ENCODE measurements at places on chromosomes 16 and 17. TPM values are rescaled to one million over a fixed set of nuclear protein-coding genes. Genes with fewer than 3 reads are reported as not detected.

DNA sequence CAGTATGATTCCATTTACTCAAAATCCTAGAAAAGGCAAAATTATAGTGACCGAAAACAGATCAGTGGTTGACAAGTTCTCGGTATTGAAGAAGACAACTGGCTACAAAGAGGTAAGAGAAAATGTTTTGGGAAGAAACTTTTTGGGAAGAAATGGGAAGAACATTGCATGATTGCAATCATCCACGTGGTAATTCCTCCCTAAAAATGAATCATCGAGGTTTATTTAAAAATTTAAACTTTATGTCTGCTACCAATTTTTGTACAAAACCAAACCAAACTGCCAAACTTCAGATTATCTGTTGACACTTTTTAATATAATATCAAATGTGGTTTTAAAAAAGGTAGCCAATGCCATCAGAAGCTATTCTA is 8.1 kb downstream of the SMURF2 start:
- H3K27me3 ChIP-seq = no peaks in the 10 kb centered on the region
- no peak for DNase-seq
- H3K27ac ChIP-seq = peak overlapping the region; percentile 65

- peaks cover 36% of the 10 kb centered on the region for H3K4me1 ChIP-seq
- peak overlapping the region; percentile 86 for H3K27ac ChIP-seq
- DNase-seq = no peak
- no peaks in the 10 kb centered on the region for H3K36me3 ChIP-seq
- H3K27me3 ChIP-seq = no peaks in the 10 kb centered on the region
- peak overlapping the region; percentile 41 for H3K4me3 ChIP-seq
Measured at GRCh38 chr17:4786516-4786915, 352 bp upstream of the VMO1 start.

DNA sequence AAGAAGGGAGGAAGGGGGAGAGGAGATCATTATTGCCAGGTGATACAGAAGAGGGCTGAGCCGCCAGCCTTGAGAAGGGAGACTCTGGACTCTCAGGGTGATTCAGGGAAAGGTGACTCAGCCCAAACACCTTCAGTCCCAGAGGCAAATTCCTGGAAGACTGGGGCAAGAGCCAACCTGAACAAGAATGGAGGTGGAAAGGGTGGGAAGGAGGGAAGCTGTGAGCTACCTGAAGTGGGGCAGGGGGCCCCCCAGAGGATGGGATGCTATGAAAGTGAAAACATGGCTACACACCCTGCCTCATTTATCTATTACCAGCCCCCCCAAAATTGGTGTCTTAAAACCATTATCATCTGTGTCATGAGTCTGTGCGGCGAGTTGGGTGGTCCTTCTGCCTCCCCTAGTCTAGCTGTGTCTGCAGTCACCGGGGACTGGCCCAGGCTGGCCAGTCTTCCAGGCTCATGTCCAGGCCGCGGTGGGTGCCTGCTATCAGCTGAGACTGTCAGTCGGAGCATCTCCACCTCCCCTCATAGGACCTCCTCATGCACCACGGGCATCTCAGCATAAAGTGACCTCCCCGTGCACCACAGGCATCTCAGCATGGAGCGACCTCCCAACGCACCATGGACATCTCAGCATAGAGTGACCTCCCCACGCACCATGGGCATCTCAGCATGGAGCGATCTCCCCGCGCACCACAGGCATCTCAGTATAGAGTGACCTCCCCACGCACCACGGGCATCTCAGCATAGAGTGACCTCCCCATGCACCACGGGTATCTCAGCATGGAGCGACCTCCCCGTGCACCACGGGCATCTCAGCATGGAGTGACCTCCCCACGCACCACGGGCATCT is 3.2 kb upstream of the SLC47A2 start:
- no peaks in the 10 kb centered on the region for H3K36me3 ChIP-seq
- no peak overlapping the region for H3K27ac ChIP-seq
- DNase-seq = no peak
- H3K27me3 ChIP-seq = no peaks in the 10 kb centered on the region
- no peaks in the 10 kb centered on the region for H3K4me1 ChIP-seq

DNA sequence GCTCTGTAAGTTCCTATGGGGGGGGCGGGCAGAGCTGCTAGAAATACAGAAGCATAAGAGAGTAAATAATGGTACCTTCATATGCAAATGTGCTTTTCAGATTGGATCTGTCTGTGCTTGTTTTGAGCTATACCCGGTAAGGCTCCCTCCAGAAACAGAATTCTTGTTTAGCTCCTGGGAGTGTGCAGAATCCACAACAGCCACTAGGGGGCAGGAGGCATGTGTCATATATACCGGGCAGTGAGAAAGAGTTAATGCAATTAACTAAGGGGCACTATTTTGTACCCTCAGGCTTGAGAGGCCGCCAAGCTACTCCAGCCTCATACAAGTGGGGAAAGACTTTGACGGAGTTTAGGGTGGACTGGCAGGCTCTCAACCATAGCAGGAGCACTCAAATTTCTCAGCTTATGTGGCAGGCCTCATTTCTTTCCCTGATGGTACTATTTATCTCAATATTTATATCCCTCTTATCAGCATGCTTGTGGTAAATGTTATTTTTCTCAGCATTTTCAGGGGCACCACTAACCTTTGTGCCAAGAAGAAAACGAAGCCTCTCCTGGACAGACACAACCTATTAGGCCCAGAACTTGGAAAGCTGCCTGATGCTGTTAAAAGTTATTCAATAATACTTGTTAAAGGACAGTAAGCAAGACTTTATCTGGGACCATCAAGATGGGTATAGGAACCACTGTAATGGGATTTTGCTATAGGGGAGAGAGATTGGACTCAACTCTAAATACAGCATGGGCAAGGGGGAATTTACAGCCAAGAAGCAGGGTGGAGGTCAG is 10.7 kb upstream of the CENPV start:
- H3K27me3 ChIP-seq = no peaks in the 10 kb centered on the region
- no peaks in the 10 kb centered on the region for H3K4me1 ChIP-seq
- no peaks in the 10 kb centered on the region for H3K36me3 ChIP-seq
- peak; percentile 83 for DNase-seq
- H3K27ac ChIP-seq = no peak overlapping the region
- H3K4me3 ChIP-seq = no peak overlapping the region

GRCh38 chr16:65375651-65376050 is 253.8 kb upstream of the CDH11 start:
- peaks cover 11% of the 10 kb centered on the region for H3K4me1 ChIP-seq
- no peak overlapping the region for H3K4me3 ChIP-seq
- no peaks in the 10 kb centered on the region for H3K36me3 ChIP-seq
- DNase-seq = no peak
- no peaks in the 10 kb centered on the region for H3K27me3 ChIP-seq
- H3K27ac ChIP-seq = no peak overlapping the region

GRCh38 chr17:57051886-57052361 is 33.1 kb upstream of the AKAP1 start:
- no peaks in the 10 kb centered on the region for H3K36me3 ChIP-seq
- H3K27me3 ChIP-seq = no peaks in the 10 kb centered on the region
- no peak for DNase-seq
- no peak overlapping the region for H3K27ac ChIP-seq
- H3K4me3 ChIP-seq = no peak overlapping the region
- no peaks in the 10 kb centered on the region for H3K4me1 ChIP-seq

GRCh38 chr17:67555855-67556254 is 161.9 kb upstream of the NOL11 start:
- peaks cover 12% of the 10 kb centered on the region for H3K4me1 ChIP-seq
- no peak overlapping the region for H3K27ac ChIP-seq
- H3K4me3 ChIP-seq = no peak overlapping the region
- DNase-seq = no peak

- H3K36me3 ChIP-seq = no peaks in the 10 kb centered on the region
- H3K4me1 ChIP-seq = no peaks in the 10 kb centered on the region
- no peak overlapping the region for H3K27ac ChIP-seq
- no peaks in the 10 kb centered on the region for H3K27me3 ChIP-seq
Measured at GRCh38 chr16:11609474-11610120, 22.9 kb upstream of the LITAF start.

DNA sequence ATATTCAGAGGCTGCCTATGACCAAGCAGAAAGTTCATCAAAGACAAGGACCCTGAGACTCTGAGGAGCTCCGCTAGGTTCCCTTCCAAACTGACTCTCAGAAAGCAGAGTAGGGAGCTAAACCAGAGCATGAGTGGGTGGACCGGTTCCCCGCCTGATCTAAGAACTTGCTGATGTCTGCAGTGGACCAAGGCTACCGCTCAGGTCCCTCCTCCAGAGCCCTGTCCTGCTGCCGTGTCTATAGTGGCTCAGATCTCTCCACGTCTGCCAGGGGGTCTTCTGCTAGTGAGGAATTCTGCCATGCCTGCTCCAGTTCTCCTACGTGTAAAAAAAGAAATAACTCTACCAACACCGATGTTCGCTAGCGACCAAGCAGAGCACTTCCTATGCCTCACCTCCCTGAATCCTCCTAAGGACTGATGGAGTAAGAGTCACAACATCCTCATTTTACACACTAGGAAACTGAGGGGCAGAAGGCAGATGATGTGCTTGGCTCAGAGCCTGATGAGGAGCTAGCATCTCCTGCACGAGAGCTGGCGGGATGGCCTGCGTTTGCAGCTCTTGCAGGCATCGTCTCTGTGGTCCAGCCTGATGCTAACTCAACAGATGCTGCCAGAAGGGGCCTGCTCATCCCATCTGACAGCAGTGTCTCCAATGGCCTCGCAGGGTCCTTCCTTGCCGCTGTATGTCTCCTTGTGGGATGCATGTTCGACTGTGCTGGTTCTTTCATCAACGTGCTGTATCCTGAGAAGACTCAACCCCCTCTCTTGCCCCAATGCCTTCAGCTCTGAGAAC is 265.5 kb downstream of the C16orf95 start:
- no peak for DNase-seq
- no peaks in the 10 kb centered on the region for H3K36me3 ChIP-seq
- no peak overlapping the region for H3K27ac ChIP-seq
- no peaks in the 10 kb centered on the region for H3K27me3 ChIP-seq

GRCh38 chr17:38706505-38707216 is 1.6 kb downstream of the MLLT6 start:
- peaks cover 6% of the 10 kb centered on the region for H3K36me3 ChIP-seq
- no peaks in the 10 kb centered on the region for H3K27me3 ChIP-seq
- no peak for DNase-seq
- peak overlapping the region; percentile 71 for H3K4me3 ChIP-seq
- H3K27ac ChIP-seq = no peak overlapping the region
- H3K4me1 ChIP-seq = no peaks in the 10 kb centered on the region

DNA sequence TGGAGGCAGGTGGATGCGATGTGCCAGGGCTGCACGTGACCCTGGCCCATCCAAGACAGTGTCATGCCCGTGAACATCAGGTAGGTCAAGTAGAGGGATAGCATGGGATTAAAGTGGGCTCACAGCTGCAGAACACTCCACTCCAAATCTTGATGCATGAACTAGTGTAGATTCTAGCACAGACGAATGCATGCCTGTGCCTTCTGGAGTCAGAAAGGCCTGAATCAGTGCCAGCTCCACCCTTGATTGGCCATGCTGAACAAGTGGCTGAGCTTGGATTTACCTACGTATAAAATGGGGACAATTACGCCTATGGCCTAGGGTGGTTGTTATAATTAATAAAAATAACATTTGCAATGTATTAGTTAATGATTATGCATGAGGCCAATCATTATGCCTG is 10.6 kb downstream of the IRX3 start:
- no peak for DNase-seq
- H3K27ac ChIP-seq = no peak overlapping the region
- H3K4me3 ChIP-seq = no peak overlapping the region

DNA sequence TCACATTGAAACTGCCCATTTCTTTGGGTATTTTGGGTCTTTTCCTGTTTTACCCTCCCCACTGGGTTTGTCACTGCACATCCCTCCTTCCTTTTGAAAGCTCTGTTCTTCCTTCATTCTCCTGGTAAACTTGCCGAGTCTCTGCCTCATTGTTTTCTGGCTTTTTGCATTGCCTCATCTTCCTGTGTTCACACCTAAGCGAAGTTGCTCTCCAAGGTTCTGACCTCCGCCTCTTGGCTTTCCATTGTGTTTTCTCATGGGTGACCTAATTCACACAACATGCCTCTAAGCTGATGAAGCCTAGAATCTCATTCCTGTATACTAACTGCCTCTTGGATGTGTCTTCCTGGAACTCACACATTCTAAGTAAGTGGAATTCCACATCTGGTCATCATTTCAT is 1096.1 kb upstream of the EEF2KMT start:
- H3K27me3 ChIP-seq = no peaks in the 10 kb centered on the region
- no peak overlapping the region for H3K4me3 ChIP-seq
- H3K27ac ChIP-seq = no peak overlapping the region
- peak; percentile 33 for DNase-seq
- H3K4me1 ChIP-seq = no peaks in the 10 kb centered on the region

GRCh38 chr17:60557805-60558204 is 31.8 kb upstream of the APPBP2 start:
- H3K27ac ChIP-seq = no peak overlapping the region
- no peak overlapping the region for H3K4me3 ChIP-seq
- H3K36me3 ChIP-seq = no peaks in the 10 kb centered on the region
- DNase-seq = no peak
- H3K27me3 ChIP-seq = no peaks in the 10 kb centered on the region

- no peak overlapping the region for H3K27ac ChIP-seq
- no peak overlapping the region for H3K4me3 ChIP-seq
- H3K27me3 ChIP-seq = no peaks in the 10 kb centered on the region
- no peaks in the 10 kb centered on the region for H3K36me3 ChIP-seq
Measured at GRCh38 chr16:19304750-19305149, 19.2 kb downstream of the CLEC19A start.

DNA sequence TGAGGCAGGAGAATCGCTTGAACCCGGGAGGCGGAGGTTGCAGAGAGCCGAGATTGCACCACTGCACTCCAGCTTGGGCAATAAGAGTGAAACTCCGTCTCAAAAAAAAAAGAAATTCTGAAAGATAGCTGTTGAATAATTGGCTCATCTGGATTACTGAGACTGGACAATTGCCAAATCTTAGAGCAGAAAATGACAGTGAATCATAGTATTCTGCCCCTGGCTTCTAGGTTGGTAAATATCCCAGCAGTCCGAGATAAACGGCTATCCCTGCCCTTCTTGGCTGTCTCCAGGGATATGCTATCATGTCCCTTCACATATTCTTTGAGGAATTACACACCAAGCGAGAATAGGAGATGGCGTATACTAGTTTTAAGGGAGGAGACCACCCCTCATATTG is 35.5 kb upstream of the METTL16 start:
- peaks cover 15% of the 10 kb centered on the region for H3K4me1 ChIP-seq
- no peak overlapping the region for H3K4me3 ChIP-seq

- no peaks in the 10 kb centered on the region for H3K27me3 ChIP-seq
- no peak for DNase-seq
- H3K4me1 ChIP-seq = no peaks in the 10 kb centered on the region
- H3K27ac ChIP-seq = no peak overlapping the region
- H3K4me3 ChIP-seq = no peak overlapping the region
Measured at GRCh38 chr16:56916571-56917403, 15.2 kb upstream of the HERPUD1 start.

- no peaks in the 10 kb centered on the region for H3K4me1 ChIP-seq
- no peak overlapping the region for H3K27ac ChIP-seq
- no peak overlapping the region for H3K4me3 ChIP-seq
- peaks cover 10% of the 10 kb centered on the region for H3K36me3 ChIP-seq
Measured at GRCh38 chr17:44155488-44155887, 13.8 kb downstream of the HROB start.

GRCh38 chr17:36850790-36851189 is 86.5 kb upstream of the LHX1 start:
- H3K4me1 ChIP-seq = peaks cover 19% of the 10 kb centered on the region
- DNase-seq = peak; percentile 32
- no peaks in the 10 kb centered on the region for H3K36me3 ChIP-seq
- H3K27me3 ChIP-seq = no peaks in the 10 kb centered on the region

The FBXL16 gene
- total RNA-seq = 2.7 TPM

The NUP88 gene
- total RNA-seq = 132 TPM

The WFIKKN1 gene
- total RNA-seq = 1.8 TPM

The TP53TG3D gene
- not detected for total RNA-seq

The HOXB7 gene
- 37.9 TPM for total RNA-seq

The HCRT gene
- not detected for total RNA-seq

The TTC19 gene
- 44.5 TPM for total RNA-seq

The FAM234A gene
- 72.4 TPM for total RNA-seq

The KRTAP1-1 gene
- not detected for total RNA-seq

The MT1E gene
- 50.6 TPM for total RNA-seq

The TRAPPC1 gene
- 111 TPM for total RNA-seq

Measured in A673 (cell line).